ENCODE measurements at places on chromosomes 16 and 17. TPM values are rescaled to one million over a fixed set of nuclear protein-coding genes. Genes with fewer than 3 reads are reported as not detected.
A peak's percentile ranks its signal among the peaks of the same experiment; 100 is the strongest.

CDH16 gene
- 134 TPM for total RNA-seq

ZPBP2 gene
- total RNA-seq: not detected

KCNJ2 gene
- total RNA-seq: 4.3 TPM

TMEM132E gene
- not detected for total RNA-seq

CRYM gene
- not detected for total RNA-seq

GRCh38 chr17:27230996-27231395, 62.9 kb upstream of the WSB1 start:
- no peaks in the 10 kb centered on the region for H3K36me3 ChIP-seq
- no peak overlapping the region for H3K27ac ChIP-seq
- DNase-seq: no peak
- no peaks in the 10 kb centered on the region for H3K4me1 ChIP-seq
- no peaks in the 10 kb centered on the region for H3K27me3 ChIP-seq

DNA sequence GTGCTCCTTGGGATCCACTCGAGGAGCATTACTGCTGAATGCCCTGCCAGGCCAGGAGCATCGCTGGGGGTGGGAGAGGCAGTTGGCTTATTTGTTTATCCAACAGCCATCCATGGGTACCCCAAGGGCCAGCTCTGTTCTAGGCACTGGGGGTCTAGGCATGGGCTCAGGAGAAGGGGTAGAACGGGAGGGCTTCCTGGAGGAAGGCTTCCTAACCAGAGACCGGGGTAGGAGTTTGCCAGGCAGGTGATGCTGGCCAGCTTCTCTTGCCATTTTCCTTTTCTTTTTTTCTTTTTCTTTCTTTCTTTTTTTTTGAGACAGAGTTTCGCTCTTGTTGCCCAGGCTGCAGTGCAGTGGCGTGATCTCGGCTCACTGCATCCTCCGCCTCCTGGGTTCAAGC, 241.0 kb downstream of the SEC14L1 start:
- no peaks in the 10 kb centered on the region for H3K27me3 ChIP-seq
- H3K27ac ChIP-seq: no peak overlapping the region
- H3K4me1 ChIP-seq: peaks cover 58% of the 10 kb centered on the region
- no peak for DNase-seq

- no peak overlapping the region for H3K4me3 ChIP-seq
- no peaks in the 10 kb centered on the region for H3K27me3 ChIP-seq
- H3K36me3 ChIP-seq: no peaks in the 10 kb centered on the region
- no peak for DNase-seq
Observed at GRCh38 chr17:32542186-32542585, 55.4 kb downstream of the CDK5R1 start.

DNA sequence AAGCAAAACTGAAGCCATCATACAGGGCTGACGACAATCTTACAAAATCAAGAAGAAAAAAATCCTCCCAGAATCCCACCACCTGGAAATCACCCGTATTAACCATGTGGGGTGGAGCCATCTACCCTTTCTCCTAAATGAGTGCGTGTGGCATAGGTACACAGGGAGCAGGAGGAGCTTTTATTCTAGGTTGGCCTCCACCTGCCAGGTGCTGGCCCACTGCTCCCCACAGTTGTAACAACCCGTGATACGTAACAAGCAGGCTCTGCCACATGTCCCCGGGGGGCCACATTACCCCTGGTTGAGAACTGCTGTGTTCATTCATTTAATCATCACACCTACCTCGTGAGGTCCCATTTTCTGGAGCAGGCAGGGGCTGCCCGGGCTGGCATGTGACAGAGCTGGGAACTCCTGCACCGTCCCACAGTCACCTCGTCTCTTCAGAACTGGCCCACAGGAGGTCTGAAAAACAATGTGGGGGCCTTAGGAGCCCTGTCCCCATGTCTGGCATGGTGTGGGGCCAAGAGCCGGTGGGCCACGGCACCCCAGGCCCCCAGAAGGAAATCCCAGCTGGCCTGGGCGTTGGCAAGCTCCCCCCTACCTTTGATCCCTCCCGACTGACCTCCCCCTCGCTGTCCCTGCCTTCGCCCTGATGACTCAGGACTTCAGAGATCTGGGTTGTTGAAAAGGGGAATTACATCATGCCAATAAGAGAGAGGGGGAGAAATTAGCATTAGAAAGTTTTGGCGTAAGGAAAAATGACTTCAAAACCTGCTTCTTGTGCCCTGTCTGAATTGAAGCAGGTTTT, 12.9 kb downstream of the CMIP start:
- H3K36me3 ChIP-seq: no peaks in the 10 kb centered on the region
- no peak for DNase-seq
- H3K4me3 ChIP-seq: no peak overlapping the region
- H3K27ac ChIP-seq: no peak overlapping the region
- no peaks in the 10 kb centered on the region for H3K27me3 ChIP-seq
- peaks cover 11% of the 10 kb centered on the region for H3K4me1 ChIP-seq

GRCh38 chr17:9576521-9577372, at the start of gene CFAP52:
Gene CFAP52, plus strand, starts transcription at chr17:9576642. Its CDS starts 54 bp downstream, at chr17:9576696.
- no peaks in the 10 kb centered on the region for H3K27me3 ChIP-seq
- peaks cover 6% of the 10 kb centered on the region for H3K4me1 ChIP-seq
- H3K4me3 ChIP-seq: peak within 1 kb of the TSS; percentile 55
- DNase-seq: peak; percentile 72

DNA sequence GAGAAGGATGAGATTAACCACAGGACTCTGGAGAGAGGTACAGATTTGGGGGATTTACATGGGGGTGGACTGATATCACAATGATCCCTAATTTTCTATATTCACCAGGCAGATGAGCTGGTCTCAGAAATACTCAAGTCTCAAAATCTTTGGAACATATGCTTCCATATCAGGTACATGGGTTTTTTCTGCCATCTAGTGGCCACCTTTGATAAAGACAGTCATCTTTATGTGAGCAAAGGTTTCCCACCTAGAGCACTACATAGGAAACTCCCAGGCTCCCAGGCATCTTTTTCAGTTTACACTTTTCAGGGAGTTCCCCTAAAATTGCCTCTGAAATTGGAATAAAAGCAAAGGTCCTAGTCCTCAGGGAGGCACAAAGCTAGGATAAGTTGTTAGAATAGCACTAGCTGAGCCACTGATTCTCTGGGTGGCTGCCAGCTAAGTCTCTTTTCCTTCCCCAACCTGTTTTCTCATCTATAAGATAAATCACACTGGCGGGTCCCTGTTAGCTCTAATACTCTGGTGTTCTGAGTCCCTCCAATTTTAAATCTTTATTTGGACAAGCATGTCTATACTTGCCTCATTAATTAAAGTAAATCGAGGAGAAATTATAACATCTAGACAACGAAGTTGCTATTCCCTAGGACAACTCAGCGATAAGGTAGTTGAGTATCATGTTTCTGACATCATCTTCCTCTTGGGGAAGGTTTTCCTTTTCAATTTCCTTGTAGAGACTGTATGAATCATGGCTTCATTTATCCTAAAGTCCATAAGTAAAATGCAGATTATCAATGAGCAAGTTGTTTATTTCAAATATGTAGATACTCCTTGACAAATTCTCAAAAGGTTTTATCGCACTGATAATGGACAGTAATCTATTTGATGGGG, 19.0 kb upstream of the MON1B start:
- no peaks in the 10 kb centered on the region for H3K4me1 ChIP-seq
- no peaks in the 10 kb centered on the region for H3K36me3 ChIP-seq
- no peaks in the 10 kb centered on the region for H3K27me3 ChIP-seq
- DNase-seq: no peak
- H3K4me3 ChIP-seq: no peak overlapping the region

- peaks cover 3% of the 10 kb centered on the region for H3K4me1 ChIP-seq
- H3K27ac ChIP-seq: no peak overlapping the region
- DNase-seq: no peak
- H3K4me3 ChIP-seq: no peak overlapping the region
- H3K36me3 ChIP-seq: no peaks in the 10 kb centered on the region
Observed at GRCh38 chr16:85424260-85425073, 188.7 kb upstream of the GSE1 start.
